Putamen (tissue), 1 donor: ENCODE measurements at places on chromosomes 5 and 9.

GRCh38 chr9:98809311-98810101 lies 2.0 kb downstream of the GALNT12 start:
- DNase-seq = no peak

GRCh38 chr5:167243463-167243862 lies 1048.0 kb upstream of the WWC1 start:
- DNase-seq = no peak

- no peak for DNase-seq
Measured at GRCh38 chr5:178069909-178070308, 43.4 kb upstream of the N4BP3 start.

- no peak for DNase-seq
Measured at GRCh38 chr5:89374818-89375521, 492.0 kb upstream of the MEF2C start.

- no peak for DNase-seq
Measured at GRCh38 chr5:33639474-33639873, 198.7 kb downstream of the TARS1 start.

GRCh38 chr5:144779368-144779767 lies 608.7 kb downstream of the KCTD16 start:
- DNase-seq = no peak

- DNase-seq = no peak
Measured at GRCh38 chr5:2430606-2431005, 320.9 kb downstream of the IRX2 start.

- no peak for DNase-seq
Measured at GRCh38 chr9:131468031-131468430, 34.7 kb upstream of the POMT1 start.

GRCh38 chr5:133928587-133929393 lies 39.6 kb downstream of the C5orf15 start:
- DNase-seq = no peak

DNA sequence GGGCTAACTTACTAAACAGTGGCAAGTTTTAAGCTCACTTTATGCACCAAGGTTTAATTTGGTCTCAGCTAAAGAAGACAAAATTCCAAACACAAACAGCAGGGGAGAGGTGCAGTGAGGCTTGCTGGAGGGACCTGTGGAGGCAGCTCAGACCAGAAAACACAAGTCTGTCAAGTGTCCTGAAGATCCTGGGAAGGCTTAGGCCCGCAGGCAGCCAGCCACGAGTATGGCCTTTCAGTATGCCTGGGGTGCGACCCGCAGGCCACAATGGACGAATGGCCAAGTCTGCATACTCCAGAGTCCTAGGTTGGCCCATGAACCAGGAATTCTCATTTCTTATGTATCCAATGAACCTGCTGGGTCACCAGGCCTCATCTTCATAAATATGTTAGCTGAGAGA lies 9.3 kb downstream of the CCNI2 start:
- no peak for DNase-seq

GRCh38 chr9:101479338-101480030 lies 43.9 kb upstream of the ALDOB start:
- no peak for DNase-seq

GRCh38 chr5:114174837-114175236 lies 187.0 kb upstream of the KCNN2 start:
- no peak for DNase-seq

DNA sequence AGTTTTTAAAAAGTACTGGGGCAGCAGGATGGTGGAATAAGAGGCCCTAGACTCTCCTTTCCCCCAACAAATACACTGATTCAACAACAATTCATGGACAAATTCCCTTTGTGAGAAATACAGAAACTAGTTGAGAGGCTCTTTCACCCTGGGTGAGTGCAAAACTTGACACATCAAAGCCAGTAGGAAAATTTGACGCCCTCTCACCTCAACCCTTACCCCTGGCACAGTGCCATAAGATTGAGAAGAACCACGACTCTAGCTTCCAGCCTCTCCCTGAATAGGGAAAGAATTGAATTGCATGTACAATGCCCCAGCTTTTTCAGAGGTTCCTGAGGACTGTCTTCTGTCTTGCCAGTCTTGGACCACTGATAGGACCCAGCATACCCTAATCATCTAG lies 12.3 kb downstream of the KIF4B start:
- DNase-seq = no peak

GRCh38 chr5:147661541-147661940 lies 121.0 kb downstream of the JAKMIP2 start:
- peak; percentile 25 for DNase-seq

GRCh38 chr5:8953016-8953415 lies 592.9 kb downstream of the SEMA5A start:
- no peak for DNase-seq

DNA sequence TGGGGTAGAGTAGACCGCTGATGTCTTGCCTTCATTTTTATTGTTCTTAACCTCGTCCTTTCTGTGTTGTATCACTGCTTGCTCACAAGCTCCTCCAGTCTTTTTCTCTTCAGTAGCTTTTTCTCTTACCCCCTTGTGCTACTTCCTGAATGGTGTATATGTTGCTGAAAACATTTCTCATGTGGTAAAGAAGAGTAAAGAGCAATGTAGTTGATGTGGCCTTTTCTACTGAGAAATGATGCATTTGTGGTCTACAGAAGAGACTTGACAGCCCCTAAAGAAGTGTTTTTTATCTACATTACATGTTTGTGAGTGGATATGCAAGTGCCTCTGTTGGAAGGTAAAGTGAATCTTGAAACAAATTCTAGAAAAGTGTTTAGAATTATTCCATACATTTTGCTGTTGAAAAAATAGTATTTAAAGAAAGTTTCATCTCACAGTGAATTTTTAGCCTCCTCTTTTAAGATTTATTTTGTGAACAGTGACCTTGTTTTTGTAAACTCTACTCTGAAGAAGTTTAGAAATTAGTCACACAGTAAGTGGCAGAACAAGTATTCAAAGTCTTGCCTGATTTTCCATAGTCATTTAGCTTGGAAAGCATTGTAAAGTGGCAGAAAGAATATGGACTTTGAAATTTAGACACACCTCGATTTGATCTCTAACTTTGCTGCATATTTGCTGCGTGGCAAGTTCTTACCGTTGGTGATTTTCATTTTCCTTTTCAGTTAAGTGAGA lies 17.4 kb downstream of the CDC42SE2 start:
- no peak for DNase-seq

DNA sequence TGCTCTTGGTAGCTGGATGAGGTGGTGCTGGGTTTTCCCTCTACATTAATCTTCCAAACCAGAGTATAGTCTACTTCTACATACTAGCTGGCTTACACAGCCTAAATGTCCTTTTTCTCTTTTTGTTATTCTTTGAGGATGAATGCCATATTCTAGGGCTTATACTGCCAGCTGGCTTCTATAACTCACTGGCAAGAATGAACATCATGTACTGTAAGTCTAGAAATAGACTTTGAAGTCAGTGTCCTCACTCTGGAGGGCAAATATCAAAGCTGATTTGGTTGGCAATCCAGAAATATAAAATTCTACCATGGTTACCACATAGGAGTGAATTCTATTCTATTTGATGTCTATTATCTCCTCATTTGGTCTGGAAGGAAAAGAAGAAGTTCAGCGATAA lies 251.7 kb upstream of the TYRP1 start:
- no peak for DNase-seq

GRCh38 chr5:87579678-87580077 lies 166.9 kb upstream of the CCNH start:
- DNase-seq = no peak

- DNase-seq = peak; percentile 91
Measured at GRCh38 chr5:139651853-139652787, 4.0 kb downstream of the CXXC5 start.

DNA sequence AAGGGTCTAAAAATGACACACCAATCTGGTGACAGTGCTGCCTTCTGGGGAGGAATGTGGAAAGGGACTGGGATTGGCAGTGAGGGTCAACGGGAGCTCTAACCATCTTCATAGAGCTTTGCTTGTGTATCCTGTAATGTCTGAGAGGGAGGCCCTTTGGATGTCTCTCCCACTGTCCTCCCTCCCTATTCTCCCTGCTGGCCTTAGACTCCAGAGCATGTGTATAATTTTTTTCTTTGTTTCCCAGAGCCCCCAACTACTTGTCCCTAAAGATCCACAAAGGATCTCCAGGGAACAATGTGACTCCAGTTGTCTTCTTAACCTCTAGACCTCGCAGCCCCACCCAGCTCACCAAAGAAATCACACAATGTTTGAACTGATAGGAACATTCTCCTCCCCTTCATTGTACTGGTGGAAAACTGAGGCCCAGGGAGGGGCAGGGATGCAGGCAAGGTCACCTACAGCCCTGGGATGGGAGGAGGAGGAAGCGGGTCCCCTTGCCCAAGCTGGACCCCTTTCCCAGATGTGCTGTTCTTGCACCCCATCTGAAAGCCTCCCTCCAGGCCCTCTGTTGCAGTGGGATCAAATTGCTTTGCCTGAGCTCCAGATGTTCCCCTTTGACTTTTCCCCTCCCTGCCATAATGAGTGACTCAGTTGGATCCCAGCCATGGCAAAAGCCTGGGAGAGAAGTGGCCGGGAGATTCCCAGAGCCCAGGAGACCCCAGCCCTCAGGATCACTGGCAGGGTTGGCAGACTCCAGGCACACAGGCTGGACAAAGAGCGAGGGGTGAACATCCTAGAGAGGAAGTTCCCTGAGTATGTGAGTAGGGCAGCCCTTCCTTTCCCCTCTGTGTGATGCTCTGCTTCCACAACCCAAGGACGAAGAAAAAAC lies 21.8 kb downstream of the SPARC start:
- no peak for DNase-seq

DNA sequence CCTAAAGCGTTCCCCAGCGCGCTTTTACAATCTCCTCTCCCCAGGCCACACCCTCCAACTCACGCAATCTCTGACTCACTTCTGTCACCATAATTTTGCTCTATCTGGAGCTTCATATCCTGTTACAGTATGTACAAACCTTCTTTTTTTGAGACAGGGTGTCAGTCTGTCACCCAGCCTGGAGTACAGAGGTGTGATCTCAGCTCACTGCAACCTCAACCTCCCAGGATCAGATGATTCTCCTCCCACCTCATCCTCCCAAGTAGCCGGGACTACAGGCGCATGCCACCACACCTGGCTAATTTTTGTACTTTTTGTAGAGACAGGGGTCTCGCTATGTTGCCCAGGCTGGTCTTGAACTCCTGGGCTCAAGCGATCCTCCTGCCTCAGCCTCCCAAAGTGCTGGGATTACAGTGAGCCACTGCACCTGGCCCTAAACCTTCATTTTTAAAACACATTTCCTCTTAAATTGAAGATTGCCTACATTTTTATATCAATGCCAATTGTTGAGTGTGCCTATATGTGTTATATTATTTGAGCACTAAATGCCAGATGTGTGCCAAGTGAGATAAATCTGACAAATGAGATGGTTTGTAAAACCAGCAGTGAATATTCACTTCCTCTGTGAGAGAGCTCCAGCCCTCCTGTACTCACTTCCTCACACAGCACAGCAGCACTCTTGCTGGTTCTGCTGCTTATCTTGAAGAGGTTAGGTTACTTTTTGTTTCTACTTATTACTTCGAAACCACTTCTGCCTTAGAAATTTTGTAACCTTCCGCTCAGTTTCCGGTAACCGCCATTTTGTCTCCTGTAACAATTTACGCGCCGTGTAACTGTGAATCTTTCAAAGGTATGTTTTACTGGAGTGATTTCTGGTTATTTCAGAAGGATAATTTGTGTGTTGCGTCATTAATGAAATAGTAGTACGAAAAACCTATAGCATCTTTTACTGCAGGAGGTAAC lies 57.9 kb downstream of the DOCK8 start:
- peak; percentile 6 for DNase-seq

DNA sequence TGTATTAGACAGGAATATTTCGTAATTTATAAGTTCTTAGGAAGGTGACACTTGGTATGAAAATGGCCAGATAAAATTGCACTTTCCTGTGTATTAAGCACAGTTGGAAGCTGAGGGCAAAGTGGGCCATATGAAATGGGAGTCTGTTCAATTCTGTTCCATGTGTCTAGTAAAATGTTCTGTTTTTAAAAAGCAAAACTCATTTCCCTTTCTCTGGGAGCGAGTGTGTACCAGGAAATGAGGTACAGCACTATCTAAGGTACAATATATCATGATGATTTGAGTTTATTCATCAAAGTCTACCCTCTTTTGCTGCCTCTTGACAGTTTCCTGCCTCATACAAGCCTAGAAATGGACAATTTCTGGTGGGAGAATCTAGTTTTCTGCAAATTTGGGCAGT lies 51.2 kb upstream of the KCNN2 start:
- DNase-seq = no peak

DNA sequence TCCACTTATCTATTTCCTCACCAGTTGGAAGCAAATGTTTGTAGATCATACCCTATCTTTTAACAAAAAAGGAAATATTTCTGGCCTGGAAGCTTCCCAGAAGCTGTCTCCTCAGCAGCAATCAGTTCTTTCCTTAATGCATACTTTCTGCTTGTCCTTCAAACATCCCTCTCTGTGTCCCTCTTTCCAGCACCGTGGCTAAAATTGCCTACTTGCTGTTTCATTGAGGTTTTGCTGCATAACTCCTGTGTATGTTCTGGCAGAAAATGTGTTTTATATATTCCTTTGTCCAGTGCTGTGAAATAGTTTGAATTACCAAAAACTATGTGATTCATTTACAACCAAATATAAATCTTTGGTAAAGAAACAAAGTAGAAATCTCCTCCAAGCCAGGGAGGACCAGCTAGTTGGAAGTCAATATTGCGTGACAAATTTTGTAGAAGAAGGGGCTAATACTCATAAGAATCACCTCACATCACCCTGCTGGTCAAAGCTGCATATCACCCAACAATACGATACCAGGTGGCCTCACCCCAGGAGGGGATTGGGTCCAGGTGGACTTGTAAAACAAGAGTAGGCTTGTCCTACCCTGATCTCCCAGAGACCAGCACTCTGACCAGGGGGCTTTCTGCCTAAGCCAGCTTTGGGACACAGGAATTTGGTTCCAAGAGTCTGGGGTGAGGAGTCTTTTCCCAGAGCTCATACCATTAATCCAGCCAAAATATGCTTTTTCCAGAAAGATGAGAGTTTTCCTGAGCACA lies 198.4 kb upstream of the SNX2 start:
- no peak for DNase-seq

- no peak for DNase-seq
Measured at GRCh38 chr5:97488126-97488668, 305.1 kb upstream of the RIOK2 start.

DNA sequence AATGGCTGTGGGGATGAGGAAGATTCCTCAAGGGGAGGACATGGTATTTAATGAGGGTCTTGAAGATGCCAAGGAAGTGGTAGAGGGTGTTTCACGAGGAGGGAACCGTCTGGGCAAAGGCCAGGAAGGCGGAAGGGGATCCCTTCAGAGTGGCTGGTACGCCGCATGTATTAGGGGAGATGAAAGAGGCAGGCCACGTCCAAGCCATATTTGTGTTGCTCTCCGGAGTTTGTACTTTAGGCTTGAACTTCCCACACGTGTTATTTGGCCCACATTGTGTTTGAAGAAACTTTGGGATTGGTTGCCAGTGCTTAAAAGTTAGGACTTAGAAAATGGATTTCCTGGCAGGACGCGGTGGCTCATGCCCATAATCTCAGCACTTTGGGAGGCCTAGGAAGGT lies 1.2 kb downstream of the FXN start:
- DNase-seq = no peak

DNA sequence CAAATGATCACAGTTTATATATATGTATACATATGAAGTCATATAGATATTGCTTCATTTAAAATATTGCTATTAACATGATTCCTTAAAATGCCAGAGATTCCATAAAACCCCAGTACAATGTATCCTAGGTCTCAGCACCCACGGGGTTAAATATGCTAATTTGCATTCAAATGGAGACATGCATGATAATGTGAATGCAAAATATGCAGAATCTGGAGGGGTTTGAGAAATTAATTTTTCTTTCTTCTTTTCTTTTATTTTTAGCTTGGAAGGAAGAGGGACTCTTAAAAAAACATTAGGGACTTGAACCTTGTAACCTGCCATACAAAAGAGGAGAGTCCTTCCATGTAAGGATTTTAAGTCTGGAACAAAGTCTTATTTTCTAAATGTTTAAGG lies 211.9 kb downstream of the MEF2C start:
- no peak for DNase-seq
